A549 treated with Mapracorat at 1 μM for 4 hours (cell line): ENCODE measurements at places on chromosomes 13 and 19. TPM values are rescaled to one million over a fixed set of nuclear protein-coding genes. Genes with fewer than 3 reads are reported as not detected.

Gene ZNF415
- total RNA-seq: not detected in 5 replicates

Gene FGF9
- not detected in 5 replicates for total RNA-seq

Gene SIGLEC14
- 0.08 to 0.20 TPM in 2 of 5 replicates, not detected in the others for total RNA-seq

Gene POGLUT2
- total RNA-seq: 5.6 to 7.2 TPM (median 6.2 TPM) in 5 replicates

Gene GAPDHS
- 0.21 TPM in 1 of 5 replicates, not detected in the others for total RNA-seq

Gene CEACAM3
- not detected in 5 replicates for total RNA-seq

Gene OR7A5
- total RNA-seq: not detected in 5 replicates

Gene MEIS3
- total RNA-seq: 32.5 to 41.9 TPM (median 35.9 TPM) in 5 replicates

Gene SULT2A1
- total RNA-seq: not detected in 5 replicates

Gene LILRB3
- total RNA-seq: 0.11 to 0.20 TPM (median 0.15 TPM) in 5 replicates

Gene FNDC3A
- total RNA-seq: 16.4 to 26.5 TPM (median 22.2 TPM) in 5 replicates

Gene ZNF382
- total RNA-seq: 0.06 to 0.07 TPM in 2 of 5 replicates, not detected in the others

Gene ERICH4
- 0.15 TPM in 1 of 5 replicates, not detected in the others for total RNA-seq

Gene PNMA8A
- 9.0 to 10.7 TPM (median 9.3 TPM) in 5 replicates for total RNA-seq

Gene BRSK1
- total RNA-seq: 2.9 to 4.1 TPM (median 3.0 TPM) in 5 replicates

Gene ASF1B
- 28.3 to 32.4 TPM (median 31.5 TPM) in 5 replicates for total RNA-seq

Gene CEACAM20
- not detected in 5 replicates for total RNA-seq

Gene KCNC3
- total RNA-seq: 1.1 to 1.6 TPM (median 1.4 TPM) in 5 replicates

Gene ZNF560
- total RNA-seq: not detected in 5 replicates

Gene TMEM238
- 2.5 to 10.7 TPM (median 9.7 TPM) in 5 replicates for total RNA-seq

Gene MCEMP1
- not detected in 5 replicates for total RNA-seq

Gene GPR4
- 0.19 to 0.79 TPM (median 0.39 TPM) in 5 replicates for total RNA-seq

Gene MYO9B
- total RNA-seq: 23.9 to 33.5 TPM (median 33.1 TPM) in 5 replicates

Gene PSG6
- total RNA-seq: not detected in 5 replicates

Gene LHB
- not detected in 5 replicates for total RNA-seq
